ENCODE measurements at places on chromosomes 5 and 9.

- DNase-seq = no peak
These were observed 19.2 kb upstream of the HEXB start for GRCh38 chr5:74665816-74666215.

DNA sequence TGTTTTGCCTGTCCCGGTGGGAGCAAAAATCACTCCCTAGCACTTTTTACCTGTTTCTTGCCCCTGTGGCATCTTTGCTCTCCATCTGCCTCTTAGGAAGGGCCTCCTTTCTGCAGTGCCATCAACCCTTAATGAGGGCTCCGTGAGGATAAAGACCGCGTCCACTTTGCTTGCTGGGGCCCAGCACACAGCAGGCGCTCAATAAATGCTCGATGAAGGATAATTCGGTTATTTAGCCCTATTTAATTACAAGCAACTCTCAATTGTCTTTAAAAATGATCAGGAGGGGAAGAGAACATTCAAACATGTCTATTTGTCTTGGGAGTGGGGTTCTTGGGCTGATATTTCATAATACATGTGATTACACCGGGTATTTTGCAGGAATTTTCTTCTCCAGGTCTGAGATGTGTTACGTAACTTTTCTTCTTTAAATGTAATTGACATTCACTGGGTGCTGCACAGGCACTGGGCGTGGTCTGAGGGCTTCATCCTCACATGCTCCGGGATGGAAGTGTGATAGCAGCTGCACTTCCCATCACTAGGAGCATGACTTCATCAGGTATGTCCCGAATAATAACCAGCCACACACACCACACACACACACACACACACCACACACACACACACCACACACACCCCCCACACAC is 19.8 kb upstream of the NTNG2 start:
- DNase-seq = no peak

GRCh38 chr9:72794946-72795345 is 157.9 kb downstream of the ALDH1A1 start:
- no peak for DNase-seq

DNA sequence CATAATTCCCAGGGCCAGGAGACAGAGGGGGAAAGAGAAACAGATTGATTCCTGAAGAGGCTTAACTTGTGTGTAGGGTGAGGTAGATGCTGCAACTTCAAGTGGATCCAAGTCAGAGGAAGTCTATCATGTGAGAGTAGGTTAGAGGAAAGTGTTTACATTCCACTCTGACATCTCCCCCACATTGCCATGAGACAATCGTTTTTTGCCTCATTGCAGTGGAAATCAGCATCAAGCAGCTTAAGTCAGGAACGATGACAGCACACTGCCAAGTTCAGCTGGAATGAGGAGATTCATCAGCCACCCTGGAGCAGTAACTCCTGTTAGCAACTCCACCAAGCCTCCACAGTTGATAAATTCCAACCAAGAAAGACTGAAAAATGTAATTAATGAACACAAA is 689.7 kb upstream of the MEF2C start:
- no peak for DNase-seq

GRCh38 chr5:11904265-11904906 is at the start of gene CTNND2:
CTNND2 (minus strand) TSS chr5:11904446; CDS start chr5:11903853, 593 bp downstream.
- no peak for DNase-seq

- no peak for DNase-seq
These were observed 694 bp upstream of the PLIN2 start for GRCh38 chr9:19127871-19128500.

- DNase-seq = no peak
These were observed 34.6 kb upstream of the JADE2 start for GRCh38 chr5:134490925-134491271.

DNA sequence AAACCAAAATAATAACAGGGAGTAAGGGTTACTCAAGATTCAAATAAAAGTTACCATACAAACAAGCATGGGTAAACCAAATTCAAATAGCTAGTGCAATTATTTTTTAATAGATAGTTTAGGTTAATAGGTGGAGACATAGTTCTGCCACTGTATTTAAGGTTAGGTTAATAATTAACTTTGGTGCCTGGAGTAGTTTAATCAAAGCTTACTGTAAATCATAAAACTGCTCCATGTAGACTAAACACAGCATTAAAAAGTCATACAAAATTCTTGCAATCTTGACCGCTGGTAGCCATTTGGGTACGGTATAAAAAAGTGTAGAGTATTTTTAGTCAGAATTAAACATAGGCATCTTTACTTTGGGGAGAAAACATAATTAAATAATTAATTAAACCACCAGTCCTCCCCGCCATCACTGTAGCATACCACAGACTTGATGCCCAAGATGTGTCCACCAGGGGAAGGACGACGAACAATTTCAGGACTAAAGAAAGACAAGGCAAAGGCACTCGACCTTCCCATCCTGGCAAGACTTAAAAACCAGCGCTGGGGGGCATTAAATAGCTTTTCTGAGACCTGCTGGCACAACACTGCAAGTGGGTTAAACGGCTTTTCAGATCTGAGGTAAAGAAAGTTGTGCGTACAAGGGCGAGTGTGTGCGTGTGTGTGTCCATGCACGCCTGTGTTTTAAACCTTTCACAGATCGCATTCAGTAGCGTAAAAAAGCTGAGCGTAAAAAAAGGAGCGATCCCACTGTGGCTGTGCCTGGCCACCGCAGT is 2.9 kb downstream of the SEMA6A start:
- DNase-seq = no peak

GRCh38 chr5:44266882-44267576 is 122.2 kb downstream of the FGF10 start:
- DNase-seq = no peak

Measured in GF-D8 (cell line).